ENCODE measurements at places on chromosomes 2 and 18.

DNA sequence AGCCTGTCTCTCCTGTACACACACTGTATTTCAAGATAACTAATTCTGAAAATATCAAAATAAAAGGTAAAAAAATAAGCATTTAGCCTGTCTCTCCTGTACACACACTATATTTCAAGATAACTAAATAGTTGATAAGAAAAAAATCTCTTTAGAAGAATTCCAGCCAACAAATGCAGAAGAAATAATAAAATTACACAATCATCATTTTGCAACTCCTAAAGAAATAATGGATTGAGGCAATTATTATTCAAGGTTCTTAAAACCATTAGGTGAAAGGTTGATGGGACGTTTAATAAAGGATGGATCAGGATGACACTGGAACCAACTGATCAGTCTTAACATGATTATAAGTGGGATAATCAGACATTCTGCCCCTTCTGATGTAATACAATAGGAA is 148.0 kb upstream of the FN1 start:
- no peaks in the 10 kb centered on the region for H3K4me1 ChIP-seq
- no peaks in the 10 kb centered on the region for H3K36me3 ChIP-seq
- DNase-seq, result no peak
- no peak overlapping the region for H3K4me3 ChIP-seq

- H3K27ac ChIP-seq, result peak overlapping the region; percentile 27
- no peak for DNase-seq
- H3K4me1 ChIP-seq, result no peaks in the 10 kb centered on the region
- H3K27me3 ChIP-seq, result no peaks in the 10 kb centered on the region
Observed at GRCh38 chr2:99278793-99279291, 22.2 kb downstream of the LYG1 start.

DNA sequence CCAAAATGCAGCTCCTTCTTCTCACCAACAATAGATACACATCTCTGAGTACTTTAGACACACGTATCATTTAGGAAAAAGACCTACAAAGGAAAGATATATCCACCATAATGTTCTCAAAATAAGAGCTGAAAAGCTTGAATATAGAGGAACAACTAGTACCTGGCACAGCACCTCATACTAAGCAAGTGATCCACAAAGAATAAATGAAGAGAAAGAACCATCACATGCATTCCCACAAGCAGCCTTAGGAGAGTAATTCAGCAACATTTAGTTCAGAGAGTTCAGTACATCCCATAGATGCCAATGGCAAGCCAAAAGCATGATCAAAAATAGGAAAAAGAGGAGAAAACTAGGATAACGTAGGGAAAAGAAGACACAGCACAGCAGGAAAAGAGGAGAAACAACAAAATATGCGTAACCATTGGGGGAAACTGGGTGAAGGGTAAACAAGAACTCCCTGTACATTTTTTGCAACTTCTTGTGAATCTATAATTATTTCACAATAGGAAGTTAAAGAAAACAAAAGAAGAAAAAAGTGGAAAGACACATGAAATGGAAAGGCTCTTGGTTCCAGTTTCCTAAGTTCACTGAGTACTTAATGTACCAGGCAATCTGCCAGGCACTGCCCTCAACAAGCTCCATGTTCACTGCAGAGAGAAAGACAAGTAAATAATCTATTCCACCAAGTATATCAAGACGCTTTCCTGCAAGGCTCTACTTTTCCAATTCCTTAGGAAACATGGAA is 22.3 kb downstream of the CLASP1 start:
- DNase-seq, result no peak
- H3K27me3 ChIP-seq, result no peaks in the 10 kb centered on the region
- no peak overlapping the region for H3K27ac ChIP-seq
- peaks cover 17% of the 10 kb centered on the region for H3K36me3 ChIP-seq
- no peaks in the 10 kb centered on the region for H3K4me1 ChIP-seq
- no peak overlapping the region for H3K4me3 ChIP-seq

DNA sequence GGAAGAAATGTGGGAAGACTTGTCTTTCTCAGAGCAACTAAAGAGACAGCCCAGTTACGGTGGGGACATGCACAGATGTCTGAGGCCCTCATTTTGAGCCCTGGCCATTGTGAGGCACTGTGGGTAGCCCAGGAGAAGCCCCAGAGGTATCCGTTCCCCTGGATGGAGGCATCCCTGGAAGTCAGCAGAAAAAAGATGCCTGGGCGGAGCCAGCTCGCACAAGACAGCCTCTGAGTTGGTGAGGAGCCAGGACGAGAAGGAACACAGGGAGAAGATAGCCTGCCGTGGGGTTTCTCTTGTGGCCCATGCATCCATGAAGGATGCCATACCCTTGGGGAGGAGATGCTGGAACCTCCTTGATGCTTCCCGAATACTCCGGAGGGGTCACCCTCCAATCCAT is 56.9 kb upstream of the SEMA4C start:
- H3K36me3 ChIP-seq, result no peaks in the 10 kb centered on the region
- no peak overlapping the region for H3K4me3 ChIP-seq
- DNase-seq, result no peak
- H3K4me1 ChIP-seq, result peaks cover 4% of the 10 kb centered on the region
- H3K27ac ChIP-seq, result no peak overlapping the region

GRCh38 chr18:2486426-2486825 is 84.9 kb downstream of the METTL4 start:
- no peak overlapping the region for H3K4me3 ChIP-seq
- H3K36me3 ChIP-seq, result no peaks in the 10 kb centered on the region
- no peak overlapping the region for H3K27ac ChIP-seq
- no peaks in the 10 kb centered on the region for H3K4me1 ChIP-seq
- no peaks in the 10 kb centered on the region for H3K27me3 ChIP-seq
- no peak for DNase-seq

GRCh38 chr2:217790681-217791392 is 212.0 kb downstream of the TNS1 start:
- no peak for DNase-seq
- no peak overlapping the region for H3K4me3 ChIP-seq
- H3K27me3 ChIP-seq, result no peaks in the 10 kb centered on the region

GRCh38 chr2:205808486-205809121 is 126.3 kb downstream of the NRP2 start:
- no peaks in the 10 kb centered on the region for H3K36me3 ChIP-seq
- H3K4me3 ChIP-seq, result no peak overlapping the region
- H3K27ac ChIP-seq, result no peak overlapping the region
- H3K27me3 ChIP-seq, result no peaks in the 10 kb centered on the region
- peaks cover 7% of the 10 kb centered on the region for H3K4me1 ChIP-seq
- DNase-seq, result no peak

DNA sequence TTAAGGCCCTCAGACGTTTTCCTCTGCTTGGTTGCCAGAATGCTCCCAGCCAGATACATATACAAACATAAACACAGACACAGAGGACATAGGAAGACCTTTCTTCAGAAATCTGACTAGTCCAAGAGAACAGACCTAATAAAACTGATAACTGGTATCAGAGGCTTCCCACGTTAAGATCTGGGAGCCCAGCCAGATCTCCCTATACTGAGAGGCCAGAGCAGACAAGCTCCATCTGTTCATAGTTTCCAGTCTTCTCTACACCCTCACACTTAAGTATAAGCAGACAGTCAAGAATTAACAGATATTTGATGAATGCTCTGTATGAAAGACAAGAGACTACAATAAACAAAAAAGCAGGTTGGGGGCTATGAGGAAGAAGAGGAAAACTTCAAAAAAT is 240.5 kb upstream of the CHAC2 start:
- no peaks in the 10 kb centered on the region for H3K27me3 ChIP-seq
- no peak overlapping the region for H3K27ac ChIP-seq
- peaks cover 4% of the 10 kb centered on the region for H3K36me3 ChIP-seq
- no peak for DNase-seq
- H3K4me1 ChIP-seq, result no peaks in the 10 kb centered on the region
